ENCODE measurements at places on chromosomes 11 and 22. TPM values are rescaled to one million over a fixed set of nuclear protein-coding genes. Genes with fewer than 3 reads are reported as not detected.

MAP6 gene
- 77.9 TPM for total RNA-seq

CCDC73 gene
- under 0.01 TPM for total RNA-seq

UBQLN3 gene
- total RNA-seq = under 0.01 TPM

OR8G5 gene
- not detected for total RNA-seq
